Fibroblast of villous mesenchyme (primary cell): ENCODE measurements at places on chromosomes 6 and 20. TPM values are rescaled to one million over a fixed set of nuclear protein-coding genes. Genes with fewer than 3 reads are reported as not detected.
A peak's percentile ranks its signal among the peaks of the same experiment; 100 is the strongest.

DNA sequence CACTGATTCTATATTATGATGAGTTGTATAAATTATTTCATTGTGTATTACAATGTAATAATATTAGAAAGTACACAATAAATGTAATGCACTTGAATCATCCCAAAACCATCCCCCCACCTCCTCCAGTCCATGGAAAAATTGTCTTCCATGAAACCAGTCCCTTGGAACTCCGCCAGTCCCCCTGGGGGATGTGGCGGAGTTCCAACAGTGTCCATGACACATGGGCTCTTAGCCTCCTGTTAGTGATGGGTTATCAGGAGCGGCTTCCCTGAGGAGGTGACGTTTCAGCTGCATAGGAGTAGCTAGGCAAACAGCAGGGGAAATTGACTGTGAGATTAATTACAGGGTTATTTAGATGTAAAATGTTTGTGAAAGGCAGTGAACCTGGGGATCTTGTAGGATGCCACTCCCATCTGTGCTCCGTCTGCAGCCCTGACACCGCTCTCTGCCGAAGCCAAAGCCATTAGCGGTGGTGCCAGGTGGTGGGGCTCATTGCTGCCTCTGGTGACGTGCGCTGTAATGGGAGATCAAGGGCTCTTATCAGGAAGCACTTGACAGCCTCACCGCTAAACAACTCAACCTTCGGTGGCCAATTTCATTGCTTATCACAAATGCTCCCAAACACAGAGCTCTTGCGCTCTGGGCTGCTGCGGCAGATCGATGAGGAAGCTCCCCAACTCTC is 81.6 kb upstream of the MC3R start:
- DNase-seq: no peak

SOD2 gene
- 200 and 775 TPM in 2 replicates for total RNA-seq

DNA sequence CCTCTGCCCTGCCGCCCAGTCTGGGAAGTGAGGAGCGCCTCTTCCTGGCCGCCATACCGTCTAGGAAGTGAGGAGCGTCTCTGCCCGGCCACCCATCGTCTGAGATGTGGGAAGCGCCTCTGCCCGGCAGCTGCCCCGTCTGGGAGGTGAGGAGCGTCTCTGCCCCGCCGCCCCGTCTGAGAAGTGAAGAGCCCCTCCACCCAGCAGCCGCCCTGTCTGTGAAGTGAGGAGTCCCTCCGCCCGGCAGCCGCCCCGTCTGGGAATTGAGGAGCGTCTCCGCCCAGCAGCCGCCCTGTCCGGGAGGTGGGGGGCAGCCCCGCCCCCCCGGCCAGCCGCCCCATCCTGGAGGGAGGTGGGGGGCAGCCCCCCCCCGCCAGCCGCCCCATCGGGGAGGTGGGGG is 27.8 kb downstream of the SNHG17 start:
- no peak for DNase-seq

APCDD1L gene
- 0.86 and 2.9 TPM in 2 replicates for total RNA-seq

GRCh38 chr6:54404791-54405190 is 96.5 kb downstream of the TINAG start:
- DNase-seq: peak; percentile 44

DNA sequence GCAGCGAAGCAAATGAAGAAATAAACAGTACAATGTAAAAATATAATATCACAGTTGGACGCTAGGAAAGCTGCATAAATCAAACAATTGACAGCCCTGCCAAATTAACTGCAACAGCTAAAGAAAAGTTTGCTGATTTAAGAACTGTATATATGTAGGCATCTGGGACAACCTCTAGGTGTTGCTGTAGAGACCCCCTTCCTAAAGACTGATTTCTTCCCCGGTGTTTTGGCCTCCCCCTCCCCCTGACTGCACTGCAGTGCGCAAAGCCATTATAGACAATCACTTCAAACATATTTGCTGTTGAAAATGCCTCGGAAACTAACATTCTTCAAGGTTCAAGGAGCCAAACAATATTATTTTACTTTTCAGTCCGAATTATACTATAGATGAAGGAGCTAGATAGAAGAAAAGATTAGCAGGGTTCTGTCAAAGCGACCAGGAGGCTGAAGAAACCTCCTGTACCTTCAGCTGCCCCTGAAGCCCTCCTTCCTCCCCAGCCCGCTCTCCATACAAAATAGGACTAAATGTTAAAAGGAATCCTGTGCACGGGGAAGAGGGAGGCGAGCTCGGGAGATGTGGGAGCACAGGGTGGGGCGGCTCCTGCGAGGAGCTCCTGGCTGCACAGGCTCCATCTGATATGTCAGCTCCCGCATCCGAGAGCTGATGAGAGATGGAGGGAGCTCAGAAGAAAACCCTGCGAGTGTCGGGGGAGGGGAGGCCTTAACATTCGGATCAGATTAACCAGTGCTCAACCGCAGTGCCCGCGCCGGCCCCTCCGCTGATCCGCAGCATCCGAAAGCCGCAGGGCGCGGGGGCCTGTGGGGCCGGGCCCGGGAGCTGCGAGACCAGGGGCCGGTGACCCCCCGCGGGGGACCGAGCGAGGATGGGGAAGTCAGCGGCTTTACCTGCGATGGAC is 822 bp downstream of the ELOVL4 start:
- DNase-seq: peak; percentile 14

DNA sequence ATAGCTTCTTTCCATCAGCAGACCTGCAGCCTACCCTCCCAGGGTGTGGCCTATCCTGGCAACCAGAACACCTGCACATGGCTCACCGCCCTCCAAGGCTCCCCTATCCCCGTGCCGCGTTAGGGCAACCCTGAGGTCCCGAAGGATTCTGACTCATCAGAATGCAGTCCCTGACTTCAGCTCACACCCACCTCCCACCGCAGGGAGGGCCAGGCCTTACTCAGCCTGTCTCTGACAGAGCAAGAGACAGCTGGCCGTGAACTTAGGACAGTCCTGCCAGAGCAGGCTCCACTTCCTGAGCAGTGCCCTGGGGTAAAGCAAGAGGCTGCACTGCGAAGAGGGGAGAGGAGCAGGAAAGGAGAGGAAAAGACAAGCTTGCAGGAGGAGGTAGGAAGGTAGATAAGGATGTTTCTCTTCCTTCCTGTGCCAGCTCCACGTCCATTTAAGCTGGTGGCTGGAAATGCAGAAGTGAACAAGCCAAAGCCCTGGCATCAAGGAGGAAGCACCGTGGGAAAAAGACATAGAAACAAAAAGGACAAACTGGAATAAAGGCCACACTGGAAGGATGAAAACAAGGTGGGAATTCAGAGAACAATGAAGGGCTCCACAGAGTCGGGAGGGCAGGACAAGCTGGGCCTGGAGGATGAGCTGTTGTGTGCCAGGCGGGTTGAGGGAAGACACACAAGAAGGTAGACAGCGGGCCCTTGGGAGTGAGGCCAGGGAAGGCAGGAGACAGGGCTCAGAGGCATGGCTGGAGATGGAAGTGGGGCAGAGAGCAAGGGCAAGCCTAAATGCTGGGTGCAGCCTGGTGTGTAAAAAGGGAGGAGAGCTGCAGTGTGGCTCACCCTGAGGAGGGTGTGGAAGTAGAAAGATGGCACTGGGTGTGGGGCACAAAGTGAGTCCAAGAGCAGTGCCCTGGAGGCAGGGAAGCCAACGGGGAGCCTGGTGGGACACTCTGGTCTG is 102.7 kb downstream of the SLC23A2 start:
- DNase-seq: peak; percentile 76

RIMS1 gene
- 1.3 and 1.6 TPM in 2 replicates for total RNA-seq

GRCh38 chr6:113416170-113416569 is 441.0 kb upstream of the MARCKS start:
- DNase-seq: no peak
